ENCODE measurements at places on chromosomes 7 and 10. TPM values are rescaled to one million over a fixed set of nuclear protein-coding genes. Genes with fewer than 3 reads are reported as not detected.
A peak's percentile ranks its signal among the peaks of the same experiment; 100 is the strongest.

DNA sequence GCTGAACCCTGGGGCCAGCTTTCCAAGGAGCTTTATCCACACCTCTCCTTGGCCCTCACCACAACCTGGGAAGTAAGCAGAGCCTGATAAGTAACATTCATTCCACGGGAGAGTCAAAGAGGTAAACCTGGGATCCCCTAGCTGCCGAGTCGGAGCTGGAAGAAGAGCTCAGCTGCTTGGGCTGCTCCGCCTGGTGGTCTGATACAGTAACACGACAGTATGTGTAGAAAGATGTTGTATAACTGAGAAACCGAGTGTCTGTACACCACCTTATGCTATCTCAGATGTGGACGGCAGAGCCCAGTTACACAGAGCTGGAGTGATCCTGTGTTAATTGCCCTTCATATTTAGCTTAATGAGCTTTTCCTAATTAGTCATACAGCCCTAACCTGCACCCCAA lies 151.3 kb upstream of the KMT2E start:
- peak; percentile 62 for DNase-seq

GRCh38 chr10:69729326-69730048 lies 72.2 kb upstream of the COL13A1 start:
- DNase-seq = no peak

DNA sequence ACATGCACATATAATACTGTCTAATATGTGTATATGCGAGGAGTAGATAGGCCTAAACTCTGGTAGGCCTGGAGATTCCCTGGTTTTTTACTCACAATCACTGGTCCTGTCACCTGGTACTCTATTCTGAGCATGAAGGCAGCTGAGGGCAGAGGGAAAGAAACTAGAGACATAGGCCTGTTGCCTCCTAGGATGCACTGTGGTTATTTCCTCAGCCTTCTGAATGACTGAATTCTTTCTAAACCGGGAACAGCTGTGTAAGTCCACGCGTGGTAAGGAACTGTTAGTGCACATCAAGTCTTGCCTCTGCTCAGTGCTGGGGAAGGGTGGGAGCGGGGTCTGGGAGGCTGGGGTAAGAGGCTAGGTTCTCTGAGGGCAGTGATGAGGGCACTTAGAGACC lies 7.7 kb downstream of the KAZALD1 start:
- no peak for DNase-seq

DNA sequence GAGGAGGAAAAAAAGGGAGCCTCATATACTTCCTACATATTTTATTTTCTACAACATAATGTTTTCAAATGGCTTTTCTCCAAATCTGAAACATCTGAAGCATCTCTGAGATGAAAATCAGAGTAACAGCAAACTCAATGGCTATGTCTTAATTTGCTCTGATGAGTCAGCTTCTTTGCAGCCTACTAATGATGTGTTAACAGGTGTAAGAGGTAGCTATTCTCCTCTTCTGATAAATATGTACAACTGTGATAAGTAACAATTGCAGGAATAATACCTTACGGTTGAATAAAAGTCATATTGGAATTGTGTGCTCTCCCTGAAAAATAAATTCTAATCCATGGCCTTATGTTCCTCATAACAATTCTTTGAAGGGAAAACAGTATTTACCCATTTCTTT lies 45.2 kb downstream of the GNAT3 start:
- no peak for DNase-seq

The SPDYE5 gene
- total RNA-seq = not detected

The AGR3 gene
- total RNA-seq = 17.9 TPM
